Left forelimb (tissue), 1 donor: ENCODE measurements at places on chromosomes 7 and 10.

DNA sequence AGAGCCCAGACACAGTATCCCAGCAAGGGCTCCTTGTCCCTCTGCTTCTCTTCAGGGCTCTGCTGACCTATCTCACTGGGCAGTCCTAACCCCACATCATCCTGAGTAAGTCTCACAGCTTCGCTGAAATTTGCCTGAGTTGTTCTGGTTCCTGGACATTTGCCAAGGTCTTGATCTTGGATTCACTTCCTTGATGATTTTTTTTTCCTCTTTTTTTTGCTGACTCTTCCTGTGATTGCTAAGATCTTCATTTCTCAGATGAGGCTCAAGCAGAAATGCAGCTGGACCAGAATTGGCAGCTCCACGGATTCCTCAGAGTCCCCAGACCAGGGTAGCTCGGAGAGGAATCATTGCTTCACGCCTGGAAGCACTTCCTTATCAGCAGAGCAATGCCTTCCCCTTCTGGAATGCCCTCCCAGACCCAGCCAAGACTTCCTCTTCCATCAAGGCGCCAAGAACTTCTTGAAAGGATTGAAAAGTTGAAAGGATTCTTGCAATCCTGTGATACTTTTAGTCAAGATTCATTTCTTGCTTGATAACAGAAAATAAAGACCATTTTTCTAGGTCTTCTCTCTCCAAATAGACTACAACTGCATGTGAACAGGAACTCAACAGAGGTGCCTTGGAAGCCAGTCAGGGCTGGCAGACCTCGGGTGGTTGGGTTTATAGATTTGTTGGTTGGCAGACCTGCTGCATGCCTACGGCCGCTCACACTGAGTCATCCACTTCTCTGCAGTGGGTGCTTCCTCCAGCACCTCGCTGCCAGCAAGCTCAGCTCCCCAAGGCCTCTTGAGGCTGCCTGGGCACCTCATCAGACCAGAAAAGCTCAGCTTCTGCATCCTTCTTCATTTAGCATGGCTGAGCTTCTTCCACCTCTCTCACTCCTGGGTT, 8.8 kb upstream of the AFAP1L2 start:
- DNase-seq, result no peak

DNA sequence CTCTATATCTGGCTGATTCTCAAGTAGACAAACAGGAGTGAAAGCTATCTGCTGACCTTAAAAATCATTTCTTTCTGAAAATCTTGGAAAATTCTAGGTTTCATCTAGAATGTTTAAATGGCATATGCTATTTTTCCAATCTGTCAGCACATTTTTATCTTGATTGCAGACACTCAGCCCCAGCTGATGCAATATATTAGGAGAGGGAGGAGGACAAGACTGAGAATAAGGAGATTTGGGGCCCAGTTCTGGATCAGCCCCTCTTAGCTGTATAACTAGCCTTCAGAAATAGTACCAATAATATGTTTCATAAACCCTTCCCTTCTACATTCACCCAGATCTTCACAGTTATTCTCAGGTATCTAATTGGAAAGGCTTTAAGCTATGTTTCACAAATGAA, 131.2 kb downstream of the HDAC9 start:
- DNase-seq, result no peak

DNA sequence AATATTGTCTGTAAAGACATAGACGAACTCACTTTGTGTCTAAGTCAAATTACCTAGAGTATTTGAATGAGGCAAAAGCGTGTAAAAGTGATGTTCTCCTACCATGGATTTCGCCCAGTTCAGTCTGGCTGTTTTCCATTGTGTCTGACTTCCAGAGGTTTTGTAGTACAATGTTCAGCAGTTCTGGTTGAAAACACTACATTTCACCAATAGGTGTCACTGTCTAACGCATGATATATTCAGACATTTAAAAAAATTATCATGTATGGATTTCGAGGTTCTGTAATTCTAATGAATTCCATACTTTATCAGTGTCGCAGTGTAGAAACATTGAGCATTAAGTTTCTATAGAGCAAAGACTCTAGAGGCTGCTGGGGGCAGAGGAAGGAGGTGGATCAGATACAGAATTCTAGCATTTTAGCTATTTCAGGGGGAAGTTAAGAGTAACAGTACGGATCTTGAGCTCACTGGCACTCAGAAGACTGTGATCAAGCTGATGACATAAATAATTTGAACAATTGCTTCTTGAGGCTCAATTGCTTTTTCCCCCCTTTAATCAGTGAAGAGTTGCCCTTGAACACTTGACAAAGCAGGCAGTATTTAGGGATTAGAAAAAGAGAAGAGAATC, 196.9 kb upstream of the RHOBTB1 start:
- DNase-seq, result no peak

DNA sequence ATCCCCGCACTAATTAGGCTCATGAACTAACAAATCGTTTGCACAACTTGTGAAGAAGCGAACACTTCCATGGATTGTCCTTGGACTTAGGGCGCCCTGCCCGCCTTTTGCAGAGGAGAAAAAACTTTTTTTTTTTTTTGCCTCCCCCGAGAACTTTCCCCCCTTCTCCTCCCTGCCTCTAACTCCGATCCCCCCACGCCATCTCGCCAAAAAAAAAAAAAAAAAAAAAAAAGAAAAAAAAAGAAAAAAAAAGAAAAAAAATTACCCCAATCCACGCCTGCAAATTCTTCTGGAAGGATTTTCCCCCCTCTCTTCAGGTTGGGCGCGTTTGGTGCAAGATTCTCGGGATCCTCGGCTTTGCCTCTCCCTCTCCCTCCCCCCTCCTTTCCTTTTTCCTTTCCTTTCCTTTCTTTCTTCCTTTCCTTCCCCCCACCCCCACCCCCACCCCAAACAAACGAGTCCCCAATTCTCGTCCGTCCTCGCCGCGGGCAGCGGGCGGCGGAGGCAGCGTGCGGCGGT, at the start of gene EMX2:
TSS of gene EMX2 (plus strand) at position 41 of the 519 bp plus-strand sequence. CDS start 522 bp downstream, outside the sequence.
- no peak for DNase-seq

GRCh38 chr7:47470567-47471357, 111.1 kb downstream of the TNS3 start:
- no peak for DNase-seq

DNA sequence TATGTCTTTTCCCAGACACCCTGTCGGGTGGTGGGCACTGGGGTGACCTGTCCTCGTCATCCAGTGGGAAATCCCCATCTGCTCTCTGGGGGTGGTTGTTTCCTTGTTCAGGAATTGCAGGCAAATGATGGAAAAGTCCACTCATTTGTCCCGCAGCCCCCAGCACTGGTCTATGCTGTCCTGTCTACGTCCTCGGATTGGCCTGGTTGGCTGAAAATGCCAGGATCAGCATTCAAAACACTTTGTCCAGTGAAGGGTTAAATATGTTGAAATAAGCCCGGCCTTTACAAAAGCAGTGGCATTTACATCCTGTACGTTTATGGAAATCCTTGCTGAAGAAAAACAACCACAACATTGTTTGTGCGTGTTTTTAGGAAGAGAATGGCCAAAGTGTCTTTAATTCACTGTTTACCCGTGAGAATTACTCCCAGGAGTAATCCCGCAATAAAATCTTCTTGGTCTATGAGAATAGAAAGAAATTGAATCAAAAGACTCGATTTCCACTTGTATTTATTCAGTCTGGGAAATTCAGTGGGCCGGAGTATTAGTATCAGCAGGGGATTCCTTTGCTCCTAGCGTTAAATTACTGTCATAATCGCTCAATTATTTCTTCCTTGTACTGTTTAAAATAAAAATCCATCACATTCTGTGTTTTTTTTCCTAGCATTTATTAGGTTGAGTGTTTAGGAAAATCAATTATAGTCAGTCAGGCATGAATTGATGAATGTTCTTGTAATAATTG, 116.8 kb upstream of the SH2B2 start:
- DNase-seq, result no peak

DNA sequence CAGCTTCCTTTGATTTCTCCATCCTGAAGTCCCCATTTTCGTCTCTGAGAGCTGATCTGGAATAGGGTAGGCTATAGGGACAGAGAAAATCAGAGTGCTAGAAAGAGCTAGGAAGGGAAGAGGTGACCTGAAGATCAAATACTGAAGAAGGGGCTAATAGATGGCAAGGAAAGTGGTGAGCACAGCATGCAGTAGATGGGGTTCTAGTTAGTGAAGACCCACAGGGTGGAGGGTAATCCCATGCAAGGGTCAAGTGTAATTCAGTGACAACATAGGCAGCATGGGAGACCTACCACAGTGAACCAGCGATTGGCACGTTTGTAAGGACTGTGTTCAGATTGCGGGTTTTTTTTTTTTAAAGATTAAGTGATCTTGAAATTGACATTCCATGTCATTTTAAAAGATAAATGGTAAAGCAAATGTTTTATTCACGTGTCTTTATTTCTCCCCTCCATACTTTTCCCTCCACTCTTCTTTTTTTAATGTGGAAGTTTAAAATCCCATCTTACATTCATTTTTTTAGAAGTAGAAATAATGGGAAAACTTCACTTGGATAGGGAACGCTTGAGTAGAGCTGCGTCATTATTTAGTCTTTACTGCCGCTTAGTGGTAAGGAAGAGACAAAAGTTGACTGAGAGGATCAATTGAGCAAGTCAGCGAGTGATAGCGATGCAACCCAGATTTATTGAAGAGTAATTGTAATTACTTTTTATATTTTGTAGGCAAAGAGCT, 21.0 kb upstream of the ABI1 start:
- no peak for DNase-seq

GRCh38 chr10:64486149-64486548, 964.9 kb downstream of the REEP3 start:
- DNase-seq, result no peak
